Posterior vena cava (tissue), 2 donors: ENCODE measurements at places on chromosomes 6 and 20. TPM values are rescaled to one million over a fixed set of nuclear protein-coding genes. Genes with fewer than 3 reads are reported as not detected.

DNA sequence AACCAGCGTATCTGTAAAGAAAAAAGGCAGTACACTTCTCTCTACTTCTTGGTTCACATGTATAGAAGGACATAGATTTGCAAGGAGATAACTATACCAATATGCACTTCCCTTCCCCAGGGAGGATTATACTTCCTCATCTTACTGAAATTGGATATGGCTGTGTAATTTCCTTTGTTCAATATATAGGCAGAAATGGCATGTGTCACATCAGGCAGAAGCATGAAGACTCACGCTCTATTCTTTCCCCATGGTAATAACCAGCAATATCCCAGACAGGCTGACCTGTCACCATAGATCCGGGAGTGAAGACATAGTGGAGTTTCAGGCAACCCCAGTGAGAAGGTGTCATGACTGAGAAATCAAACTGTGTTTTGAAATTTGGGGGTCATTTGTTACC, 518.3 kb downstream of the KIF16B start:
- DNase-seq: no peak

GRCh38 chr6:8131265-8131897, 29.0 kb upstream of the EEF1E1 start:
- no peak for DNase-seq

The SRMS gene
- not detected for total RNA-seq

The UNC5CL gene
- total RNA-seq: 0.52 TPM

The DDX43 gene
- 0.43 TPM for total RNA-seq
